ENCODE measurements at places on chromosomes 1 and 21. TPM values are rescaled to one million over a fixed set of nuclear protein-coding genes. Genes with fewer than 3 reads are reported as not detected.

DNA sequence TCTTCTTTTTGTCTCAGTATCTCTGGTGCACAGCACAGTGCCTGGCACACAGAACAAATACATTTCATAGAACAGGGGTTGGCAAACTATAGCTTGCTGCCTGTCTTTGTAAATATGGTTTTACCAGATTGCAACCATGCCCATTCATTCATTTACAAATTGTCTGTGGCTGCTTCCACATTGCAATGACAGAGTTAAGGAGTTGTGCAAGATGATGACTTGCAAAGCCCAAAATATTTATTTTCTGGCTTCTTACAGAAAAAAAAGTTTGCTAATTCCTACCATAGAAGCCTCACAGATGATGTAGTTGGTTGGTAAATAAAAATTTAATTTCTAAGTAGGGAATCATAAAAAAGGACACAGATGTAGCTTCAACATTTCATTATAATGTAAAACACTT, 11.2 kb upstream of the HMGB4 start:
- H3K4me3 ChIP-seq: no peak overlapping the region
- no peak overlapping the region for H3K27ac ChIP-seq
- no peaks in the 10 kb centered on the region for H3K4me1 ChIP-seq

PROX1 gene
- 0.32 TPM for total RNA-seq

SAMD11 gene
- 73.8 TPM for total RNA-seq

GRCh38 chr1:41404308-41404761, 43.1 kb downstream of the FOXO6 start:
- no peaks in the 10 kb centered on the region for H3K36me3 ChIP-seq
- no peak for DNase-seq
- peak overlapping the region; percentile 17 for H3K27ac ChIP-seq
- peaks cover 11% of the 10 kb centered on the region for H3K27me3 ChIP-seq

DNA sequence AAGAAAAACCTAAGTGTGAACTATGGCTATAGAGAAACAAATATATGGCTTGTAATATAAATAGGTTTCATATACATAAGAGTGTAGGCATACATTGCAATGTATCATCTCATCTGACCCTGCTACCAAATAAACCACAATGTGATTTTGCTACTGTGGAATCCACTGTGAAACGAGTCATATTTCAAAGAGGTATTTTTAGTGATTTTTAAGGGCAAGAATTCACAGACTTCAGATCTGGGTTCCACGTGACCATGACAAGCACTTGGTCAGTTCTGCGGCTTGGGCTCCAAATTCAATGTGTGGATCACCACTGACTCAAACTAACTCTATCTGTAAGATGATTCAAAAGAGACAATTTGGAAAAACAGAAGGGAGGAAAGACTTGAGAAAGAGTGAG, 147.0 kb upstream of the ERG start:
- H3K36me3 ChIP-seq: peaks cover 9% of the 10 kb centered on the region
- peaks cover 64% of the 10 kb centered on the region for H3K4me1 ChIP-seq
- H3K4me3 ChIP-seq: no peak overlapping the region
- peaks cover 2% of the 10 kb centered on the region for H3K27me3 ChIP-seq
- peak overlapping the region; percentile 91 for H3K27ac ChIP-seq

VWA5B1 gene
- total RNA-seq: not detected

GRCh38 chr1:153921803-153922075, 1.0 kb downstream of the GATAD2B start:
- H3K4me3 ChIP-seq: peak overlapping the region; percentile 94
- peaks cover 43% of the 10 kb centered on the region for H3K4me1 ChIP-seq
- H3K27me3 ChIP-seq: no peaks in the 10 kb centered on the region
- no peaks in the 10 kb centered on the region for H3K36me3 ChIP-seq
- DNase-seq: no peak

- H3K36me3 ChIP-seq: no peaks in the 10 kb centered on the region
- H3K4me1 ChIP-seq: no peaks in the 10 kb centered on the region
- H3K4me3 ChIP-seq: no peak overlapping the region
- DNase-seq: no peak
- no peak overlapping the region for H3K27ac ChIP-seq
These were observed 46.0 kb downstream of the GRIK3 start for GRCh38 chr1:36988321-36988720.

DNA sequence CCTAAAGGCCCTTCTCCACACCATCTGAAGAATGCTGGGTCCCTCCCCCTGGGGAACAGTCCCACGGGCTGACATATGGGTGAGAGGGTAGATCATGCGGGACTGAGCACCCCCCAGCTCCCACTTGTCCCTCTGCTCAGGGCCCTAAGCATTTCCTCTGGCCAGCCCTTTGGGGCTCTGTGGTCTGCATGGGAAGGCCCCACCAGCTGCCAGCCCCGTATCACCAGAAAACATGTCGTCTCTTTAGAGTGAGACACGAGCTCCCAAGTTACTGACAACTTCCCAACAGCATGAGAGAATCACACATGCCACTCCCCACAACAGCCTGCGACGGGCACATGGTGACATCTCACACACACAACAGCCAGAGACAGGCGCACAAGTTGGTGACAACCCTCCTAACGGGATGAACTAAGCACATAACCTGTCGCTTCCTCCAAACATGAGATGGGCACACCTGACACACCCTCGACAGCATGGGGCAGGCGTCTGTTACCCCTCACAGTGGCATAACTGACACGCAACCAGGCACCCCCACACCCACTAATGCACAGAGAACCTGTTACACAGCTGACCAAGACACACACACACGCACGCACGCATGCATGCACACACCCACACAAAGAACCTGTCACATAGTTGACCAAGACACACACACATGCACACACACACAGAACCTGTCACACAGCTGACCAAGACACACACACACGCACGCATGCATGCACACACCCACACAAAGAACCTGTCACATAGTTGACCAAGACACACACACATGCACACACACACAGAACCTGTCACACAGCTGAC, 41.2 kb downstream of the AHDC1 start:
- H3K4me1 ChIP-seq: peaks cover 93% of the 10 kb centered on the region
- peak overlapping the region; percentile 78 for H3K27ac ChIP-seq
- no peaks in the 10 kb centered on the region for H3K36me3 ChIP-seq
- no peak for DNase-seq
- no peak overlapping the region for H3K4me3 ChIP-seq

FAM72B gene
- 1.3 TPM for total RNA-seq

TNFRSF8 gene
- not detected for total RNA-seq

DNA sequence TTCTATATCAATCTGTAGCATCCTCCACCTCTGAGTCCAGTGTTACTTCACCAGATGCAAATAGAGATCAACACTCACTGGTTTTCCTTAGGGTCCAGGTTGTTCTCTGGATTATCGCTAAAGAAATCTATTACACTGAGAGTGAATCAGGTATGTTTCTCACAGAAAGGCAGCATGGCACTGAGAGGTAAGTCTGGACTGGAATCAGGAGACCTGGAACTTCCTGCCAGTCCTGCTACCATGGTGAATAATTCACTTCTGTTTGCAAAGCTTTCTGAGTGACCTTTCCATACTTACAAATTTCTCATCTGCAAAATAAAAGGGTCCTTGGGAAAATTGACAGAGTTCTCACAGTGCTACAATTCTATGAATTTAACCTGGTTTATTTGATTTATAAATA, 1583.3 kb downstream of the MRPL39 start:
- no peaks in the 10 kb centered on the region for H3K4me1 ChIP-seq
- H3K27ac ChIP-seq: no peak overlapping the region
- no peaks in the 10 kb centered on the region for H3K36me3 ChIP-seq
- no peaks in the 10 kb centered on the region for H3K27me3 ChIP-seq
- no peak for DNase-seq
- H3K4me3 ChIP-seq: no peak overlapping the region

DNA sequence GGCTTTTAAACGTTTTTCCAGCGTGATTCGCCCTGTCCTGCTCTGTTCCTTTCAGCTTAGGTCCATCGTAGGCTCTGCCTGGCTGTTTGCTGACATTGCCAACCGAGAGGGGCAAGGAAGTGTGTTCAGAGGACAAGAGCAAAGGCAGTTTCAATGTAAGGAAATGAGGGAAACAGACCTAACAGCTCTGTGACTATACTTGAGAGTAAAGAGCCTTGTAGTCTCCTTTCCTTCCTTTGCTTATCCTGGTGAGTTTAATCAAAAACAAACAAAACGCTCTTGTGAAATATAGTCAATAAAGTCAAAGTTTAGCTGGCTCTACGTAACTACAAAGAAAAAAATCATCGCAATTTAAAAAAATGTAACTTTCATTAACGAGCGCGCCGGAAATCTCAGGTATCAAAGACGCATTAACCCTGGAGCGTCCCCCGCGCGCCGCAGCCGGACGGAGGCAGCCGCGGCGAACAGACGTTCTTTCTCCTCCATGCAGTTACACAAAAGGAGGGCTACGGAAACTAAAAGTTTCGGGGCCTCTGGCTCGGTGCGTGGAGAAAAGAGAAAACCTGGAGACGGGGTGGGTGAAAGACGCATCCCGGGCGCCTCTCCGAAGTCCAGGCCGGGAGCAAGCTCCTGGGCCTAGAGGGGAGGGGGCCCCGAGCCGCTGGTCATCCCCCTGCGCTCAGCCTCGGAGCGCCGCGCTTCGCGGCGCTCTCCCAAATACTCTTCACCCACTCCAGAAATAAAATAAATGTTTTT, 617 bp upstream of the ADGRL2 start:
- peak overlapping the region; percentile 96 for H3K27ac ChIP-seq
- DNase-seq: no peak
- peak overlapping the region; percentile 99 for H3K4me3 ChIP-seq
- H3K4me1 ChIP-seq: peaks cover 19% of the 10 kb centered on the region

DNA sequence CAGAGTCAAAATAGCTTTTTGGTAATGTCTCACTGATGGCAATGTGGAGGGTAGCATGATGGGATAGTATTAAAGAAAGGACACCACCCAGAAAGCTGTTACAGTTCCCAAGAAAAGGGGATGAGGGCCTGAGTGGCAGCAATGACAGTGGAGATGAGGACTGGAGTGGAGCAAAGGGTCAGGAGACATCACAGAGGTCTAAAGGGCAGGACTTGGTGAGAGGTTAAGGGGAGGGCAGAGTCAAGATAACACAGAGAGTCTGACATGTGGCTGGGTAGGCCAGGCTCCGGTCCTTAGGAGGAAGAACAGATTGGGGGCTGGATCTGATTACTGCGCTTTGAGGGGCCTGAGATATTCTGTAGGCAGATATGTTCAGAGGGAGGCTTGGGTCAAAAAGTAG, 19.3 kb downstream of the ELF3 start:
- H3K36me3 ChIP-seq: no peaks in the 10 kb centered on the region
- H3K4me3 ChIP-seq: no peak overlapping the region
- peak overlapping the region; percentile 3 for H3K27ac ChIP-seq
- no peaks in the 10 kb centered on the region for H3K27me3 ChIP-seq
- H3K4me1 ChIP-seq: peaks cover 16% of the 10 kb centered on the region

DNA sequence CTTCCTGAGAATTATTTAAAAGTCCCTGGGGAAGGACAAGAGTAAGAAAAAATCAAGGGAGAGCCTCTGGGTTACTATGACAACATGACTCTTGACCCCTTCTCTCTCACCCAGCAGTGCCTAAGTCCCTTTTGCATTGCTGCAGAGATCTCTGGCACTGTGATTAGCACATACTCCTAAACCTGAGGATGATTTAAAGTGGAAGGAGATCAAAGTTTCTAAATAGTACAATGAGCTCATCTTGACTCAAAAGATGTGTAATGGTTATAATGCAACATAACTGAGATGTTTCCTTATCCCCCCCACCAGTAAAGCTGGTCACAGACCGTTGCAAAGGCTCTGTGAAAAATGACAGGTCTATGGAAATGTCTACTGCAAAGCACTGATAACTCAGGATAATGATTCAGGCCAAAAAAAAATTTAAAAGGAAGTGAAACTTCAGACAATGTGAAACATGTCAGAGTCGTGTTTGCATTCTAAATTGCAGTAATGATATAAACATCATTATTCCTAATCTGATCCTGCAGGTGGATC, 519.2 kb downstream of the KIF26B start:
- H3K27ac ChIP-seq: no peak overlapping the region
- no peaks in the 10 kb centered on the region for H3K27me3 ChIP-seq
- no peak for DNase-seq
- H3K4me1 ChIP-seq: peaks cover 22% of the 10 kb centered on the region

All from chondrocyte (in vitro differentiated cells).